ENCODE measurements at places on chromosomes 5 and 9. TPM values are rescaled to one million over a fixed set of nuclear protein-coding genes. Genes with fewer than 3 reads are reported as not detected.

DNA sequence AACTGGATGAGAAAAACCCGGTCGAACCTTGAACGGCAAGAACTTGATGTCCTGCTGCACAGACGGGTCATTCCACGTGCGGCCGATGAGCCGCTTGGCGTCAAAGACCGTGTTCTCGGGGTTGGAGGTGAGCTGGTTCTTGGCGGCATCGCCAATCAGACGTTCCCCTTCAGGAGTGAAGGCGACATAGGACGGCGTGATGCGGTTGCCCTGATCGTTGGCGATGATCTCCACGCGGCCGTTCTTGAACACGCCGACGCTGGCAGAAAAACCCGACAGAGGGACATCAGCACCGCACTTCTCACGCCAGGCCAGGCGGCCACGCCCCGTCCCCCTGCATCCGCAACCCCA is 519 bp downstream of the HSPA5 start:
- DNase-seq, result no peak

DNA sequence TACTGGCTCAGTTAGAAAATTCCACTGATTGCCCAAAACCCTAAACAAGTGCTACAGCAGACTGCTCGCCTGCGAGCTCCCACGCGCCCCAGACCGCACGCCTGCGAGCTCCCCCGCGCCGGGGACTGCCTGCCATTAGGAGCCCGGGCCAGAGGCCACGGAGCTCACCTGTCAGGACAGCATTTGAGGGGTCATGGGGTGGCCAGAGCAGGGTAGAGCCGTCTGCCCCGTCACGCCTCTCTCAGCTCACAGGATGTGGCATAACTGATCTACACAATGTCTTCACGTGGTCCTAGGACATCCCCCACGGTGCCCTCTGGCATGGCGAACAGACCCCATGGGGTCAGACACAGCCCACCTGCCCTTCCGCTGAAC is 29.1 kb upstream of the LRRC14B start:
- no peak for DNase-seq

- no peak for DNase-seq
Measured at GRCh38 chr5:13510616-13511015, 433.9 kb downstream of the DNAH5 start.

Gene UGCG
- total RNA-seq, result 14.4 TPM

- no peak for DNase-seq
Measured at GRCh38 chr5:154654486-154655371, 100.4 kb upstream of the LARP1 start.

GRCh38 chr5:150653145-150653761 is 7.8 kb upstream of the MYOZ3 start:
- no peak for DNase-seq

DNA sequence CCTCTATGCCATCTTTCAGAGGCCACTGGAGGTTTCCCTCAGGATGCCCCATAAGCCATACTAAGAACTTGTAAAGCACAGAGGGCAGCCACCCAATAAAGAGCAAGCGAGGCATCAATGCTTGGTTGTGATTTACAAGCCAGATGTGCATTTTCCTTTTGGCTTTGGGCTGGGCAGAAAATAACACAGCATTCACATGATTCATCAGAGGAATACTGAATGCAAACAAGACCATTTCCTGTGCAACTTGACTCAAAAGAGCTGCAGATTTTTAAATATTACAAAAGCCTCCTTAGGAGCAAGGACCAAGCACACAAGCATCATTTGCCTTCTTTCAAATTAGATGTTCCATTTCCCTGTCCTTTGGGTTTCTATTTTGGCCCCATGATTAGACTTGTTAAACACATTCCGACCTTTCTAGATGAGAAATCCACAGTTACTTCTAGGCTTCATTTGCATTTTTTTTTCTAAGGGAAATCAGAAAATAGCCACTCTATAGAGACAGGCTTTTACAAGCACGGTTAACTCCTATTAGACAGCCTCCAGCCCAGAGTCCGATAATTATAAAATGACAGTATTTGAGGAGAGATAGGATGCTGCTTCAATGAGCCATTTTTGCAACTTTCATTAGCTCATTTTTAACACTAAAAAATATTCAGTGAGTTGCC is 207.8 kb downstream of the SEMA5A start:
- no peak for DNase-seq

Gene QRFP
- not detected for total RNA-seq

Gene ZFP62
- total RNA-seq, result 28.8 TPM

- DNase-seq, result no peak
Measured at GRCh38 chr5:89729623-89730301, 679.8 kb downstream of the CETN3 start.

Gene ACOT12
- total RNA-seq, result not detected

GRCh38 chr5:96326902-96327301 is 106.1 kb downstream of the PCSK1 start:
- no peak for DNase-seq

Gene CARTPT
- total RNA-seq, result not detected

GRCh38 chr5:9658706-9659105 is 28.6 kb upstream of the TAS2R1 start:
- DNase-seq, result no peak

Gene BHMT2
- total RNA-seq, result not detected

DNA sequence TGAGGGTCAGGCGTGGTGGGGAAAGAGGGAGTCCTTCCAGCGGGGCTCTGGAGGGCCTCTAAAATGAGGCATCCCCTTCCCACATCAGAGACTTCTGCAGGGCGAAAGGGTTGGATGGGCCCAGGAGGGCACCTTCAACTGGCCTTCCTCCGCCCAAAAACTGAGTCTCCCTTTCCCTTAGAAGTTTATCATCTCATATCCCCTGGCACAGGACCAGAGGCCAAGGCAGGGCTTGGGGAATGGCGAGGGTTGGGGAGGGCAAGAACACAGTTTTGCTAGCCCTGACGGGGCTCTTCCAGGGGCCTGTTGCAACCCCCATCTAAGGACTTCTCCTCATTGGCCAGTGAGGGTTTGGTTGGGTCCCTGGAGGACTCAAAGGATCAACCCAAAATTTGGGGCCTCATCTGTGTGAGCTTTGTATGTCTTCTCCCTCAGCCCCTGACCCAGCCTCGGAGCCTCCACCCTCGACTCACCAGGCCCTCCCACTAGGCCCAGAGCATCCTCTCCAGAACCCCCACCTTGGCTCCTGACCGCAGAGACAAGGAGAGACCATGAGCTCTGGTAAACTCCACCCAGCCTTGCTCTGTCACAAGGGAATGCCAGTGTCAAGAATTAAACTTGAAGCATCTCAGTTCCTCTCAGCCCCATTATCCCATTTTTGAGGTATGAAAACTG is 24.1 kb downstream of the AQP7 start:
- DNase-seq, result no peak

GRCh38 chr9:131459056-131459455 is 43.7 kb upstream of the POMT1 start:
- no peak for DNase-seq

- DNase-seq, result no peak
Measured at GRCh38 chr5:141636106-141636412, 590 bp downstream of the HDAC3 start.

- no peak for DNase-seq
Measured at GRCh38 chr5:120769312-120769872, 305.3 kb downstream of the PRR16 start.

- DNase-seq, result no peak
Measured at GRCh38 chr5:108481355-108481931, 99.5 kb upstream of the FBXL17 start.

Gene IQGAP2
- 28.3 TPM for total RNA-seq

GRCh38 chr5:172648755-172649154 is 7.7 kb downstream of the NEURL1B start:
- DNase-seq, result no peak

Gene DOCK8
- total RNA-seq, result 113 TPM

GRCh38 chr9:17425384-17425783 is 153.5 kb upstream of the SH3GL2 start:
- no peak for DNase-seq
